Fibroblast of pulmonary artery (primary cell): ENCODE measurements at places on chromosomes 7 and 10.

DNA sequence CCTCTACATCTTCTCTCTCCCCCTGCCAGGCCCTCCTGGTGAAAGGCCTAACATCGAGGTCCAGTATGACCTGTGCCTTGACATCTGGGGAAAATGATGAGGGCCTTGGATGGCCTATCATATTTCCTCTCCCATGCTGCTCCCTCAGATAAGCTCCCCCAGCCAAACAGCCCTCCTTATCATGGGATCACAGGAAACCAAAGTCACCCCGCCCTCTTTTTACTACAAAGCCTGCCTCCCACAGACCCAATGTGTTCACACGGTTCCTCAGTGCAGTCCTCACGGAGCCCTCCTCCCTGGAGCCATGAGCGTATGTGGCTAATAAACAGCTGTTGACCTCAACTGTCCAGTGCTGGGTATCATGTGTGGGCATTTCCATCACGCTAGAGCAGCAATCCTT is 32.0 kb downstream of the C10orf90 start:
- no peak for DNase-seq

DNA sequence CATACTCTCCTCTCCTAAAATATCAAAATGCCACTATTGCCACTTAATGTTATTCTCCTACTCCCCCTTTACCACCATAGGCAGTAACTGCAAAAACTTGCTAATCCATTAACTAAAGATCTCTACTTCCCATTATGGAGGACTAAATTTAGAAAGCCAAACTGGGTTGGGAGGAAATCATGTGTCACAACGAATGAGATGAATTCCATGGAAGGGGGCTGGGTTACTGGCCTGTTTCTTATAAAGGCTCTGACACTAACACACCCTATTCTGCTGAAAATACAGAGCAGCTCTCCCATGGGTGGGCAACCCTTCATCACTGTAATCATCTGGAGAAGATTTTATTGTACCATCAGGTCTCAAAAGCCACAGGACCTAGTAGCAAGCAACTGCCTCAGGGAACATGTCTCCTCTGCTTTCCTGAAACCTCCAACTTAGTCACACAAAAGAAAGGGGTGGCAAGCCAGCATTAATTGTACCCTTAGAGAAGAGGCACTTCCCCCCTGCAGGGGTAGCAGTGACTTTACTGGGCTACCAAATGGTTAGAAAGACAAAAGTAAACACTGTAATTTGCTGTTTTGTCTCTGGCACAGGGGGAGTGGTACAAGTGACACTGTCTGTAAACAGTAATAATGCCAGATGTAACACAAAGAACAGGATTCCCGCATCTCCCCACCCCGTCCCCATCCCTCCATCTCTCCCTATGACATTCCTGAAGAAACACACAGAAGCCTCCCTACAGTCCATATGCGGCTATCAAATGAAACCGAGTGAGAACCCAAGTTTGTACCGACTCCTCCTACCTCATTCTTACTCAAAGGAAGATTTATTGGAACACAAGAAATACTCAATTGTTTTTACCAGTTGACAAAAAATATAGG is 81.6 kb downstream of the ARMH3 start:
- DNase-seq, result peak; percentile 31

DNA sequence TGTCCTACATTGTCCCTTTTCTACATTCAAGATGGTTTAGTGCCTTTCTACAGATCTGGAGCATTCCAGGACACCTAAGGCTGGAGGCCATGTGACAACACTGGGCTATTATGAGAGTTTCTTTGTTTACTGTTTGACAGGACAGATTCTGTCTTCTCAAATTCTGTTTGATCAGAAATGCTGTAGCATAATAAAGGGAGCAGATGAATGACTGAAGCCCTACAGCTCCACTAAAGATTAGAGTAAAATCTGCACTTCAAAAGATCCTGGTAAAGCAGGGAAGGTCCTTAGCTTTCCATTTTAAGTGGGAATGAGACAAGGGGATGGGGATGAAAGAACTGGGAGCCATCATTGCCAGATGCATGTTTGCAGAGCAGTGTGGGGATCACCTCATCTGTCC is 38.4 kb downstream of the TMEM229A start:
- no peak for DNase-seq

- no peak for DNase-seq
Observed at GRCh38 chr7:132996581-132997242, 85.2 kb downstream of the CHCHD3 start.

DNA sequence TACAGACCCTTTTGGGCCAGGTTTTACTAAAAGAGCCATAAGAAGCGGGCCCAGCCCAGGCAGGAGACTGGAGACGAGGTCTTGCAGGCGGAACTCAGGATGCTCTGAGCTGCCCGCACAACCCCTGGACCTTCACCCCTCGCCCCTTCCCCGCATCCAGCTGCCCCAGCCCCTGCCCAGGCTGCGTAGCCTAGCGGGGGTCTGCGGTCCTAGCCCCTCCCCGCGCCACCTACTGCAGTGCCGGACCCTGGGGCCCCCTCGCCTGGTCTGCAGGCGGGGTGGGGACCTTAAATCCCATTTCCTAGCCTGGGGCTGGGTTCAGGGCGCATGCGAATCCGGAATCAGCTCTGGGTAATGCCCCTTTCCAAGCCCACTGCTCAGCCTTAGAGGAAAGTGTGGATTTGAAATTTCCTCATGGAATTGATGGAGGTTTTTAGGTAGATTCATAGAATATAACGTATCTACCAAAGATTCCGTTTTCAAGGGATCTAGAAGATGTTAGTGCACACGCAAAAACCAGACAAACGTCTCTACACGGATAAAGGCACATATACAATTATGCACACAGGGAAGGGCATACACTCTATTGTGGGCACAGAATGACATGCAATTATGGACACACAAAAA is 546 bp upstream of the HOXA3 start:
- DNase-seq, result no peak

DNA sequence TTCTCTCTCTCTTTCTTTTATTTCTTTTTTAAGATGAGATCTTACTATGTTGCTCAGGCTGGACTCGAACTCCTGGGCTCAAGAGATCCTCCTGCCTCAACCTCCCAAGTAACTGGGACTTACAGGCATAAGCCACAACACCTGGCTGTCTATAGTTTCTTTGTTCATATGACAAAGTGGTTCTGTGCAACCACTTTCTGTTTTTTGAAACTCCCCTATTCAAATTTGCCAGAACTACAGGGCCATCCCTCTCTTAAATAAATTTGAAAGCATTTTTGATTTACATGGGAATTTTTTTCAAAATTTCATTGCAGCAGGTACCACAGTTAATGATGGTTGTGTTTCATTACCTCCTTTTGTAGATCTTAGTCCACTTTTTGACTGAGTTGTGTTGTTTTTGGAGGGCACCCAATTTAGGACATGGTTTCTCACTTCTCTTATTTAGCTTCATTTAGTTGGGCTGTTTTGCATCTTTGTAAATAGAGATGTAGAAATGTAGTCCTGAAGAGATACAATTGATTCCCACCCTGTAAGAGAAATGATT is 119.2 kb downstream of the LRRC4 start:
- no peak for DNase-seq

DNA sequence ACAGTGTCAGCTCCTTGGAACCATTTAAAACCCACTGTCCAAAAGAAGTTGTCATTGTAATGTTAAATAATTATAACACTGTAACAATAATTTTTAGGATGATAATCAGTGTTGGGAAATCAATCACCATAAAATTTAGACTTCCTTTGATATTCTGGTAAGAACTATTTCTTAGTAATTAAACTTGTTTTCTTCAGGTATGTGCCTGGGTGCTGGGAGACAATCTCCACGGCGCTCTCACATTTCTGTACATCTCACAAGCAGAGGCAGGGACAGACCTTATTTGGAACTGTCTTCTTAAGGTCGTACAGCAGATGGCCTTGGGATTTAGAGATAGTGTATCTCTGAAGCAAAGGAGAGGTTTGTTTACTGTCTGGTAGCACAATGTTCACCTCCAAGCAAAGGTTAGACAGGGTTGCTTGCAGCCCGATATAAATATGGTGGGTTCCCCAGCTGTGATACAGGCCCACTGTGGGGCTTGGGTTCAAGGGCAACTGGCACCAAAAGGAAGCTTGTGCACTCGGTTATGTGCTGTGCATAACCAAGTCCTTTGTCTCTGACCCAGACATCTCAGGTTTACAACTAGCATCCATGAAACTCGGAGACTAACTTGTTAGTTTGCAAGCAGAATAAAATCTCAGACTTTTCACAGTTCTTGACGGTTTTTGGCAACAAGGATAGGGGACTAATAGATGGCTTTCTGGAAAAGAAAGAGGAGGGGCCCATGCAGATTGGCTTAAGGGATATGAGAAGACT is 125.5 kb downstream of the RNF32 start:
- no peak for DNase-seq

GRCh38 chr7:8327199-8327598 is 65.2 kb upstream of the ICA1 start:
- DNase-seq, result no peak

- DNase-seq, result peak; percentile 27
Observed at GRCh38 chr10:67819768-67820204, 18.2 kb downstream of the DNAJC12 start.
